Mucosa of descending colon (tissue), 3 donors: ENCODE measurements at places on chromosomes 3 and 15. TPM values are rescaled to one million over a fixed set of nuclear protein-coding genes. Genes with fewer than 3 reads are reported as not detected.

DNA sequence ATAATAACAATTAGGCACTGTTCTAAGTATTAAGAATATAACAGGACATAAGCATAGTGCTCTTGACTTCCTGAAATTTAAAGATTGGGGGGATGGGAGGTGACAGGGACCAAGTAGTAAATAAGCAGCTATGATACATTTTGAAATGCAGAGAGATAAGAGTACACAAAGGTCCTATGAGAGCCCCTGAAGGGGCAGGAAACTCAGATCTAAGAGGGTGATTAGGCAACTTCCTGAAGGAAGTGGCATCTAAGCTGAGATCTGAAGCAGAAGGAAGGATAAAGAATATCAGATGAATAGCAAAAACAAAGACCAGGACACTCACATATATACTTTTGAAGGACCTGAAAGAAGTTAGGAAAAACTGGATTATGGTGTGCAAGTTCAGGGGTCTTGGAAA is 415.2 kb upstream of the FRG2C start:
- DNase-seq, result no peak

Gene TBC1D5
- 33.1 TPM for total RNA-seq

Gene HTD2
- 10.9 TPM for total RNA-seq

Gene TMF1
- 43.4 TPM for total RNA-seq

DNA sequence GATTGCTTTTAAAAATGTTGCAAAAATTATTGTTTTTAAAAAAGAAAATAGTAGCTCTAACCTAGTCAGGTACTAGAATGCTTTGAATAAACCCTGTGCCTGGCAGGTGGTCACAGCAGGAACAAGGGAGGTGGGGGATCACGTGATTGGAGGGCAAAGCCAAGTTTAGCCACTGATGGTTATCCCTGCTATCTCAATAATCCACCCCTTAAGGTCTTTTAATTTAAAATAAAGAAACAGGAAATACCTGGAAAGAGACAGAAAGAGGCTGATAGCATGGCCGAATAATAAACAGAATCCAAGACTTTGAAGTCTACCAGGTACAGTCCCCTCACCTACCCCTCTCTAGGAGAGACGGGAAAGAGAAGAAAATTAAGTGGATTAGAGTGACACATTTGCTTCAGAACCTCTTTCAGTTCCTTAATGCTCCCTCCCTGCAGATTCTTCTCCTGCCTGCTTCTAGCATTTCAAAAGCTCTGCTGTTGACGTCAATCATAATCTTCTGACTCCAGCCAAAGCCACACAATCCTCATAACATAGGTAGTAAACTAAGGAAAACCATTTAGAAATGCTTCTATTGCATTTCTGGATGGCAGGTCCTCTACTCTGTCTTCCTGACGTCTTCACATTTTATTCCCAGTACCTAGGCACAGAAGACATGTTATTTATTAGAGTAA is 303.4 kb upstream of the MME start:
- DNase-seq, result no peak

DNA sequence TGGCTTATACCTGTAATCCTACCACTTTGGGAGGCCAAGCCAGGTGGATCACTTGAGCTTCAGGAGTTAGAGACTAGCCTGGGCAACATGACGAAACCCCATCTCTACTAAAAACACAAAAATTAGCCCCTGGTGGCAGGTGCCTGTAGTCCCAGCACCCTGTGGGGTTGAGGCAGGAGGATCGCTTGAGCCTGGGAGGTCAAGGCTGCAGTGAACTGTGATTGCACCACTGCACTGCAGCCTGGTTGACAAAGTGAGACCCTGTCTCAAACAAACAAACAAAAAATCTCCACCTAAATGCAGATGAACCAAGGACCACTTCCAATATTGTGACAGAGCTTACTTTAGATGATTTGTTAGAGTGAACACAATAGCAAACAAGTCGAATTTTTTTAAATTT is 53.7 kb downstream of the TP53BP1 start:
- DNase-seq, result no peak

DNA sequence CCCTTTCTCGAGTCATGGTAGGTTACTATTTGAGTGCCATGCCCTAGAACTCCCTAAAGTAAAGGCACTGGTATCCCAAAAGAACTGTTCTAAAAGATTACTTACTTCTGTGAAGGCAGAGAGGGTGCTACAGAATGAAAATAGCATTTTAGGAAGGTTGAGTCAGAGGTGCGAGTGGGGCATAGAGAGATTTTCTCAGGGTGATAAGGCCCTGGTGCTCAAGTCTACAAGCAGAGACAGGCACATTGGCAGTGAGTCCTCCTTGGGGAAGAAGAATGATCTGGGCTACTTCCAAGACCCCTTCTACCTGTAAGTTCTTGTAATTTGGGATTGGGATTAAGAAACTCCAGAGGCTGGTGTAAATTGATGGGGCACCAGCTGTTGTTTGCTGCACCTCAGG is 96.7 kb downstream of the AKAP13 start:
- no peak for DNase-seq

Gene CFAP100
- not detected for total RNA-seq

Gene SNRPN
- total RNA-seq, result 18.7 TPM

DNA sequence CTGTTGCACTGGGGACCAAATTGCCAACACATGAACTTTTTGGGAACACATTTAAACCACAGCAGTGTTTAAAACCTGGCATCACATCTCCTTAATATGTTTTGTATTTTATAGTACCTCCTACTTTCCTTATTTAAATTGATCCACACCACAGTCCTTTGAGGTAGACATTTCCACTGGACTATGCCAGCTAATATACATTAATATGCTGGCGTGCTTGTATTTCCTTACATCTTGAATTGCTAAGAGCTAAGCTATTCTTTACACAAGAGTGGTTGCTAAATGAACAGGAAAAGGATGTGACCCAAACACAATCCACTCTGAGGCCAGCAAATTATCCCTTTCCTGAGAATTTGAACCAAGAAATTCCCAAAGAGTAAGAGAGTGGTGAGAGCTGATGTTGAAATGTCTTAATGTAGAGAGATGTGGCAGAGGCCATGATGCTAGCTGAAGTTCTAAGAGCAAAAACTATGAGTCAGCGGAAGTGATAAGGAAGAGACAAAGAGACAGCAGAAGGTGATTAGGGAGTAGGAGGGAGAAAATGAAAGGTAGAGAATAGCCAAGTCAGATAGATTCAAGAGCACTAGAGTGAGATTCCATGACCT is 131.2 kb downstream of the CD47 start:
- DNase-seq, result no peak

Gene RTP4
- 8.5 TPM for total RNA-seq

GRCh38 chr3:65960087-65960486 is 78.6 kb downstream of the MAGI1 start:
- DNase-seq, result no peak

- DNase-seq, result no peak
These were observed 555.1 kb upstream of the NAALADL2 start for GRCh38 chr3:174303907-174304560.

GRCh38 chr3:124823206-124823605 is 64.0 kb downstream of the ITGB5 start:
- DNase-seq, result no peak

DNA sequence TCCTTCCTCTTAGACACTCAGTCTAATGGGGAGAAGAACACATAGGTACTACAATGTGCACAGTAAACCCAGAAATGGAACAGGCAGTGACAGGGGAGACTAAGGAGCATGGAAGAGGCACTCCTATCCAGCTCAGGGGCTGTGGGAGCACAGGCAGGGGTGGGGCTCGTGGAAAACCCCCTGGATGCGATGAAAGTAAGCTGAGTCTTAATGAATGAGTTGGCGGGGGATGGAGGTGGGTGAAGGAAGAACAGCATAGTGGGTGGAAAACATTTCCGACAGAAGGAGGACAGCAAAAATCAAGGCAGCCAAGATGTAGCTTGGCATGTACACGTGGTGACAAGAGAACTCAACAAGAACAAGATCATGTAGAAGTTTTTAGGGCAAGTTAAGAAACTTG is 33.6 kb upstream of the UBE2E2 start:
- no peak for DNase-seq

Gene DGKG
- total RNA-seq, result 6.7 TPM

DNA sequence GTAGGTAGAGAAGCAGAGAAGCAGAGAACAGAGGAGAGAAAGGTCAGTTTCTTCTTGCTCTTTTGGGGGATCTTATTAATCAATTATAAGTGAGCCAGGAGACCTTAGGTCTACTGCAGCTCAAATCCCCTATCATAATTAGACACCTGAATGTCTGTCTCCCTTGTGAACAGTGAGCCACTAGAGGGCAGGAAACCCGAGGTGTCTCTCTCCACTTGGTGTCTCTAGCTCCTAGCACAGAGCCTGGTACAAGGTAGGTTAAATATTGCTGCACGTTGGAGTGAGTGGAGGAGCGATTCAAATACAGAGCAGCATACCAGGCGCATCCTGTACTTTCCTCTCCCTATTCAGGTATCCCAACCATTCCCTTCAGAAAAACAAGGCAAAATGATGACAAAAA is 2.0 kb upstream of the ST8SIA2 start:
- no peak for DNase-seq

DNA sequence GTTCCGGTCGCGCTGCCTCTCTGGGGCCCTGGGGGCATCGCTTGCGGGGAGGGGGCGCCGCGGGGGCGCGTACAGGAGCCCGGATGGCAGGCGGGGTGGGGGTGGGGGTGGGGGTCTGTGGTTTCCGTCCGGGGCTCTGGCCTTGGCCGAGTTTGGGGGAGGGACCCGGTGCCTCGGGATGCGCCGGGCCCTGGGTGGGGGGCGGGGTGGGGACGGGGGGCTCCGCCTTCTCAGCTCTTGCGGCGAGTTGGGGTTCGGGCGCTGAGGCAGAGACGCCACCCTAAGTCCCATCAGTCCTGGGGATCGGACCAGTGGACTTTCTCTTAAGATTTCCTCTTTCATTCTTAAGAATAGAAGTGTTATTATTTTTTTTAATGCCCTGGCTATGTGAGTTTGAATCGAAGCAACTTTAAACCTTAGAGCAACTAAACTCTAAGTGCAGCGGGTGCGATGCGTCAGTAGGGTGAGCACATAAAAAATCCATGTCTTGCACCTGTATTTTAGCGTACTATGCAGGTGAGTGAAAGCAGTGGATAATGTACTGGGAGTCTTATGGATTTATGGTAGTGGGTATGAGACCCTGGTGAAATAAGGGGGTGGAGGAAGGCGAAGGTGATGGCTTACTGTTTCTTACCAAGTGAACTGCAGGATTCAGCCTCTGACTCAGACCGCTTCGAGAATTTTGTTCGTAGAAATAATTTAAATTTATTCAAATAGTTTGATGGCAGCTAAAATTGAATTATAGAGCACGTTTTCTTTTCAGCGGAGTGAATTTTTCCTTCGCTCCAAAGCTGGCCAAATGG is 762 bp downstream of the CTNNB1 start:
- no peak for DNase-seq

GRCh38 chr3:1406250-1406649 is 313.4 kb downstream of the CNTN6 start:
- DNase-seq, result no peak

Gene TRIM71
- not detected for total RNA-seq

GRCh38 chr3:163056874-163057497 is 1560.4 kb downstream of the OTOL1 start:
- DNase-seq, result no peak

Gene GOLGA8Q
- 5.5 TPM for total RNA-seq

Gene A4GNT
- total RNA-seq, result not detected

- DNase-seq, result no peak
These were observed 29.1 kb downstream of the CHST14 start for GRCh38 chr15:40499931-40500330.

GRCh38 chr3:12334786-12335185 is 45.9 kb downstream of the PPARG start:
- DNase-seq, result no peak

Gene ARPP21
- total RNA-seq, result 0.29 TPM

- no peak for DNase-seq
These were observed 157.9 kb downstream of the SUCNR1 start for GRCh38 chr3:152031321-152031720.

- no peak for DNase-seq
These were observed 34.9 kb downstream of the VIPR1 start for GRCh38 chr3:42537350-42537749.

Gene PIF1
- 5.0 TPM for total RNA-seq

Gene PLA1A
- 2.1 TPM for total RNA-seq

Gene TICRR
- 4.4 TPM for total RNA-seq

- no peak for DNase-seq
These were observed 58.1 kb upstream of the CD200R1L start for GRCh38 chr3:112904786-112905185.

DNA sequence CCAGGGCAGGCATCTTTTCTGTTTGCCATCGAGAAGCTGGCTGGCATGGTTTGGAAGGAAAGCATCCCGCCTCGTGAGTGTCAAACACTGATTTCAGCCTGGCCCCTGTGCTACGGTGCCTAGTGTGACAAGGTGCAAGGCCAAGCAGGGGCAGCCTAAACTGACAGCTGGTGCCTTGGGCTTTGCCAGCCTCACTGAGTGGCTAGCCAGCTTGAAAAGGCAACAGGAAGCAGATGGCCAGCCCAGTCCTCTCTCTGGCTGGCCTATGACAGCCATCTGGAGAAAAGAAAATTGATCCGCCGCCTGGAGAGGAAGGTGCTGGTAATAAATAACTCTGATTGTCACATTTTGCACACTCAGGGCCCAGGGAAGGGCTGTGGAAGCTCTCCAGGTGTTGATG is 52.2 kb downstream of the C3orf85 start:
- DNase-seq, result no peak

GRCh38 chr15:79315623-79316328 is 4.9 kb downstream of the TMED3 start:
- DNase-seq, result no peak

- DNase-seq, result peak; percentile 22
These were observed 584.4 kb upstream of the TBL1XR1 start for GRCh38 chr3:177781686-177782161.

GRCh38 chr3:2968475-2968874 is 141.7 kb downstream of the IL5RA start:
- no peak for DNase-seq

GRCh38 chr3:15055019-15055557 is 10.0 kb downstream of the MRPS25 start:
- no peak for DNase-seq

DNA sequence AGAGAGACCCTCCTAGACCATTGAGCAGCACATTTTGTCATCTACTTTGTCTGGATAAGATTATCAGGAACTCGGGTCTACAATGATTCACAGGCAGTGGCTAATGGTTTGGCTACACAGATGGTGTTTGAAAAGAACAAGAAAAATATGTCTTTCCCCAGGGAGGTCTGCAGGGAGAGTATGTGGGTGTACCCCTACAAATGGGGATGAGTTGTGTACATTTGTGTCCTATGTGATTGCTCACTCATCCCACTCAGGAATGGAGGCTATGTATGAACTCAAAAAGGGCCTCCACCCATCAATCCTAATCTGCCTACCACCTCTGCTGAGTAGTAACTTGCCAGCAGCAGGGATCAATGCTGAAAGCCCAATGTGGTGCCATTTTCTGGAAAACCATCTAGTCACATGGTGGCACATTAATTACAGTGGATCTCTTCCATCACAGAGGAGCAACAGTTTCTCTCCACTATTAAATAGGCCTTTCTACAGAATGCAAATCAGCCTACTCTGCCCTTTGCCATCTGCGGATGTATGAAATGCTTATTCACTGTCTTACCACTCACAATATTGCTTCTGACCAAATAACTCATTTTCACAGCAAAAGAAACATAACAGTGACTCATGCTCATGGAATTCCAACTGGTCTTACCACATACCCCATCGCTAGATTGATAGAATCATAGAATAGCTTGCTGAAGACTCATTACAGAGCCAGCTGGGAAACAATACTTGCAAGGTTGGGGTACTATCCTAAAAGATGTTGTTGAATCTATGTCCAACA is 48.3 kb upstream of the TRIM42 start:
- DNase-seq, result no peak
